ENCODE measurements at places on chromosomes 4 and X.

DNA sequence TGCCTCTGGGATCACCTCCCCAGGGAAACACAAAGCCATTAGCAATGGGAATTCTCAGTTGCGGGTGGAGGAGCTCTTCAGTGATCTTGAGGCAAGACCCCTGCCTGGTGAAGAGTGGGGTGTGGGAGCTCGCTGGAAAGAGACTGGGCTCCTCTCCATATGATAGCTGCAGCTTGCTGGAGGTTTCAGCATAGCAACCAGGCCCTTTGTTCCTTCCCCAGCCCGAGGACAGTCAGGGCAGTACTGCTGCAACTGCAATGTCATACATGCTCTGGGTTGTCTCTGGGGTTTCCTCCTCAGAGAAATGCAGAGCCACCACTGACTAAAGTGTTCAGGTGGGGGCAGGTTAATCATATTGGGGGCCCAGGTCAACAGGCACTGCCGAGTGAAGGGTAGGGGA, 81.3 kb downstream of the ARHGAP24 start:
- no peak for DNase-seq

GRCh38 chr4:152273343-152273742, 262.5 kb downstream of the FBXW7 start:
- peak; percentile 4 for DNase-seq

DNA sequence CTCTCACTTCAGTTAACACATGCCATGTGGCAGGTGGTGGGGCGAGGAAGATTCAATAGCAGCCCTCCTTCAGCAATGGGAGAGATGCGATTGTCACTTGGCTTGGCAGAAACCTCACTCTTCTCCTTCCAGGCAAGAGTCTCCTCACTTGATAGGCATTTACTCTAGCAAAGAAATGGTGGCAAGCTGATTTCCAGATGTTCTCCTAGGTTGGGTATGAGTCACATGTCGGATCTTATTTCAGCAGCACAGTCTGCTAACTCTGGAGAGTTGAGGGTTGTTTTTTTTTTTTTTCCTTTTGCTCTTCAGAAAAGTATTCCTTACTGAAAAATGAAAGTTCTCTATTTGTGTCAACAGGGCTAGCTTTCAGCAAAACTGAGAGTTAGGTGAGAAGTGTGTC, 119.5 kb upstream of the CHRDL1 start:
- DNase-seq: peak; percentile 69

- DNase-seq: peak; percentile 41
Observed at GRCh38 chrX:31551913-31552312, 480.1 kb upstream of the FTHL17 start.

DNA sequence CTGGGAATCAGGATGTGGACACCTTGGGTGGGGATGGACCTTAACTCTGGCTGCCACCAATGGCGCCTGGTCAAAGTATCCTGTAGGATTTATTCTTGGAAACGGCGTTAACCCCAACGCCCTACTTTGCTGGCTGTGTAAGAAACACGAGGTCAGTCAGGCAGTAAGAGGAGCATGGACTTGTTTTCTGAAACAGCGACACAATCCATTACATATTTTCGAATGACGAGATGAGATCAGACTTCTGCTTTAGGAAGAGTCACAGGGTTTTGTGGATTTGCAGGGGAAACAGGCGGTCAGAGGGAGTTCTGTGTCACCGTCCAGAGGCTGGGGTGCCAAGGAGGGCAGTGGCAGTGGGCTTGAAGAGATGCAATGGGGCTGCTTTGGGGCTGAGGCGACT, 92.2 kb downstream of the TBL1X start:
- DNase-seq: no peak

DNA sequence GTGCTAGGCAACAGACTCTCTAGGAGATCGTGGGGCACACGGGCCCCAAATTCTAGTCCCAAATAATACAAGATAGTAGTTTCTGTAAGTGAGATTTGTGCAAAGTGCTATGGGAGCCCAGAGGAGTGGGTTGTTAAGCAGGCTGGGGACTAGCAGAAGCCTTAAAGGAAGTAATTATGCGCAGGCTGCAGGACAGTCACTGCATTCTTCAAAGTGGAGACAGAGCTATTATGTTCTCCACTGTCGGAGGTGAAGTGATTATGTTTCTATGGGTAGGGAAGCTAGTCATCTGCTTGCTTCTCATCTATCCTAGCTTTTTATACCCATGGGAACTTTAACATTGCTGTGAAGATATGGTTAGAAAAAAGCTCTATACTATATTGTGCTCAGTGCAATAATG, 154.2 kb downstream of the CPE start:
- DNase-seq: no peak

DNA sequence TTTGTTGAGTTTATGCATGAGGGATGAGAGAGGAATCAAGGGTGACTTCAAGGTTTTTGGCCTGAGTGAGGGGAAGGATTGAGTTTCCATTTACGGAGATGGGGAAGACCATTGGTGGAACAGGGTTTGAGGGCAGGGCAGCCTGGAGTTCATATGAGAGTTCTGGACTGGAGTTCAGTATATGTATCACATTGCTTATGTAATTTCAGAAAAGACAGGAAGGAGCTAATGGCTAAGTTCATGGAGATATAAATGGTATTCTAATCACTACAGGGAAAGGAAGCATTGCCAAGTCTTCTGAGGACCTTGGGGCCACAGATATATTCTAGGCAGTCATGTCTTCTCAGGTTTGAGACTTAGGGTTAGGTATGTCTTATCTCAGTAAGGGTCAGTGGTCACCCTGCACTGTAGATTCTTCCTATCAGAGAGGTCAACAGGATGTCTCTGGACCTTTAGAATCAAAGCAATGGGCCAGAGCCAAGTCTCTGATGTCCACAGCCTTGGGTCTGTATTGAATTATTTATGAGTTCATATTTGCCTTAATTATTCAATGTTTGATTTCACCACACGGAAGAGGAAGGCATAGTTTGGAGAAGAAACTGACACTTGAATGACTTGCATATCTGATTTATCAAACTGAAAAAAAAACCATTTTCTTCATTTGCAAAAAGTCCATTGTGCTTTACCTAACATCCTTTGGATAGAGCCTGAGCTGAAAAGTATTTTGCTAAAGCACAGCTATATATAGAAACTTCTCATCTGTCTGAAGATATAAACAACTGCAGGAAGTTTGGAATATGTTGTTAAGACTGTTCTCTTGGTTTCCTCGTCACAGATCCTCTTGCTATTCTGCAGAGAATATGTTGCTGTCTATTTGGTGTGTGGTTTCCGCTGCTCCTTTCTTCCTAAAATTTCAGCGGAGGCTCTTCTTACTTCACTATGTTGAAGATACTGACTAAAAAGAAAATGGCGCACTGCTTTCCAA, 139.5 kb downstream of the PDGFRA start:
- peak; percentile 60 for DNase-seq

DNA sequence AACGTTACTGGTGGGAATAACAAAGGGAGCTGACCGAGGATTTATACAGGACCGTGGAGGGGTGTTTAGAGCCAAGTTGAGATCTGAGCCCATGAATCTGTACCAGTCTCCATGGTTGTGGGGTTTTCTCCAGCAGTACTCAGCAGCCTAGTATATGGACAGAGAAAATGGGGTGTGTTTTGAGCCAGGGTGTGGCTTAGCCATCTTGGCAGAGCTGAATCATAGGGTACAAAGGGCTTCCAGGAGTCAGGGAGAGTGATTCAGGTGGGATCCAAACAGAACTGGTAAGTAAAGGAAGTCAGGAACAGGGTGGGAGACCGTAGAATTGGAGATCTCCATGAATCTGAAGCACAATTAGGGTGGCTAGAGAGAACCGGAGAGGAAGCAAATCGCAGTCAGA, 7.4 kb upstream of the HPRT1 start:
- no peak for DNase-seq

DNA sequence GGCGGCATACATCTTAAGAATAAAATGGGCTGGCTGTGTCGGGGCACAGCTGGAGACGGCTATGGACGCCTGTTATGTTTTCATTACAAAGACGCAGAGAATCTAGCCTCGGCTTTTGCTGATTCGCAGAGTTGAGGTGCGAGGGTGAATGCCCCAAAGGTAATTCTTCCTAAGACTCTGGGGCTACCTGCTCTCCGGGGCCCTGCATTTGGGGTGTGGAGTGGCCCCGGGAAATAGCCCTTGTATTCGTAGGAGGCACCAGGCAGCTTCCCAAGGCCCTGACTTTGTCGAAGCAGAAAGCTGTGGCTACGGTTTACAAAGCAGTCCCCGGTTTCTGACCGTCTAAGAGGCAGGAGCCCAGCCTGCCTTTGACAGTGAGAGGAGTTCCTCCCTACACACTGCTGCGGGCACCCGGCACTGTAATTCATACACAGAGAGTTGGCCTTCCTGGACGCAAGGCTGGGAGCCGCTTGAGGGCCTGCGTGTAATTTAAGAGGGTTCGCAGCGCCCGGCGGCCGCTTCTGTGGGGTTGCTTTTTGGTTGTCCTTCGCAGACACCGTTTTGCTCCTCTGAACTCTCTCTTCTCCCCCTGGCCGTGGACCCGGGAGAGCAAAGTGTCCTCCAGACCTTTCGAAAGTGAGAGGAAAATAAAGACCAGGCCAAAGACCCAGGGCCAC, 1.9 kb downstream of the SHOX start:
- DNase-seq: no peak

- no peak for DNase-seq
Observed at GRCh38 chrX:68820476-68821110, 8.2 kb upstream of the EFNB1 start.

- DNase-seq: peak; percentile 67
Observed at GRCh38 chr4:7546809-7547367, 112.2 kb upstream of the PSAPL1 start.

DNA sequence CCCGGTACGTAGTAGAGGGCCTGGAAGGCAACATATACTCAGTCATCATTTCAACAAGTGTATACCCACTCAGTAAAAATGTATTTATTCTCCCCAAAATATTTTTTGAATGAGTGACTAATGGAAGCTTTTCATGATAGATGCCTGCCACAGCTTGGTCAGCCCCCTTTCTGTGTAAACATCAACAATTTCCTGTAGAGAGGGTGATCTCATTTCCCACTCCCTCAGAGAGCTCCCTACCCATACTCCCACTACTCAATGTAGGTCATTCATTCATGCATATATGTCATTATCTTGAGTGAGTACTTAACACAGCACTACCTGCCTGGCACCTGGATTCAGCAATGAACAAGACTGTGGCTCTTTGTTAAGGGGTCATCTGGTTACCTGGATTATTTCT, 81.9 kb downstream of the STK32B start:
- DNase-seq: no peak

DNA sequence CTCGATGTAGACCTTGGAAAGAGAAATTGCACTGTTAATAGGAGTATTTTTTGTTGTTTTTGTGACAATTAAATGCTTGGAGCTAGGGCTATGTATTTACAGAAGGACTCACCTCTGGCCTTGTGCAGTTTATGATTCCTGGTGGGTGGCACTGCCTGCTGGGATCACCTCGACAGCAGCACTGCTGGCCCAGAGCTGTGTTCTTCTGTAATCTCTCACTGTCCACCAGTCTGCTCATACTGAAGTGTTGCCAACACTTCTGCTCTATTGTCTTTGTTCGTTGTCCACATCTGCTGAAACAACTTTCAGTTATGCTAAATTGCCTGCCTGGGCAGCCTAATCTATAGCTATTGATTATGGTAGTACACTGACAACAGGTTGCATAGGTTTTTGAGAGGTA, 194.4 kb upstream of the ANK2 start:
- no peak for DNase-seq

DNA sequence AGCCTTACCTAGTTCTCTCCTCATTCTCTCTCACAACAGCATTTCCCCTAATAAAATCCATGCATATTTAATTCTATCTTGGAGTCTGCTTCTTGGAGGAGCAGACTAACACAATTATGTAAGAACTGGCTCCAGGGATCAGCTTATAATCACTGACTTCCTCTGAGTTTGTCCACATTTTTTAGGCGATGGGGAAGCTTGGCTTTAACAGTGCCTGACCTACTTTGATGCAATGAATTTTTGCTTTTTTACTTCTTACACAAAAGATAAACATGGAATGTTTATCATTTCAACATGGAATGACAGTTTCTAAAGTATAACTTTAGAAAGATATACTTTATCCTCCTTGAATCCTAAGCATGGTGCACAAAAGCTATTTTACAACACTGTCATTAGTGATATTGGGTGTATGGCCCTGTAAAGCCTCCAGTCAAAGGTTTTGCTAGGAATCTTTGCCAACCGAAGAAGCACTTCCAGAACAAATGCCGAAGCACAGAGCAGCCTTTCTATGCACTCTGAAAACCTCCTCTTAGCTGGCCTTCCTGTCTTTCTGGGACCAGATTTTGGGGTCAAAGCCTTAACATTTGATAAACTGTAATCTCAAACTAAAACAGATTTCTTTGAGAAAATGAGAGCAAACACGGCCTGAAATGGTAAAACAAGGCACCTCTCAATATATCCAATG, 736 bp downstream of the BDH2 start:
- peak; percentile 21 for DNase-seq

GRCh38 chr4:128513664-128514484, 226.3 kb upstream of the PGRMC2 start:
- DNase-seq: peak; percentile 61

DNA sequence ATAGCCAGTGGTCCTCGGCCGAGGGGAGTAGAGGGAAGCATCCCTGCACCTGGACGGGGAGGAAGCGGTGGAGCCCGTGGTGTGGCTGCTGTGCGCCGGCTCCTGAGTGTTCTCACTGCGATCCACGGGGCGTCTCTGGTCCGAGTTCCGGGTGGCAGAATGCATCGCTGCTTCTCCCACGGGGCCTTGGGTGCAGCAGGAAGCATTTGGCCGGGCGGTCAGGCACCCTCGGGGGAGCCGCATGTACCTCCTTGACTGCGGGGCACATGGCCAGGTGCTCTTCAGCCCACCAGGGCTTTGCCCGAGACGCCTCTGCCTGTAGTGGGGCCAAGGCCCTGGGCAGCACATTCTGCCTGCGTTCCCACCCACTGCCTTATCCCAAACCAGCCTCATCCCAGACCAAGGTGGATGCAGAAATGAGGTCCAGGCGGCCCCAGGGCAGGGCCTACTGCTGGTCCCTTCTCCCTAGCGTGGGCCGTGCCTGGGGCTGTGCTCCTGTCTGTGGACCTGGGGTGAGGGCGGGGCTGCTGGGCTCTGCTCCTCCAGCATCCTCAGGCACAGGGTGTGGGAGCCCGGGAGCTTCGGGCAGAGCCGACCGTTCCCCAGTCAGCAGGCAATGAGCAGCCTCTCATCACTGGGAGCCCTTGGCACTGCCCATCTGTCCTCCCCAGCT, 27.5 kb downstream of the NKX1-1 start:
- DNase-seq: no peak

DNA sequence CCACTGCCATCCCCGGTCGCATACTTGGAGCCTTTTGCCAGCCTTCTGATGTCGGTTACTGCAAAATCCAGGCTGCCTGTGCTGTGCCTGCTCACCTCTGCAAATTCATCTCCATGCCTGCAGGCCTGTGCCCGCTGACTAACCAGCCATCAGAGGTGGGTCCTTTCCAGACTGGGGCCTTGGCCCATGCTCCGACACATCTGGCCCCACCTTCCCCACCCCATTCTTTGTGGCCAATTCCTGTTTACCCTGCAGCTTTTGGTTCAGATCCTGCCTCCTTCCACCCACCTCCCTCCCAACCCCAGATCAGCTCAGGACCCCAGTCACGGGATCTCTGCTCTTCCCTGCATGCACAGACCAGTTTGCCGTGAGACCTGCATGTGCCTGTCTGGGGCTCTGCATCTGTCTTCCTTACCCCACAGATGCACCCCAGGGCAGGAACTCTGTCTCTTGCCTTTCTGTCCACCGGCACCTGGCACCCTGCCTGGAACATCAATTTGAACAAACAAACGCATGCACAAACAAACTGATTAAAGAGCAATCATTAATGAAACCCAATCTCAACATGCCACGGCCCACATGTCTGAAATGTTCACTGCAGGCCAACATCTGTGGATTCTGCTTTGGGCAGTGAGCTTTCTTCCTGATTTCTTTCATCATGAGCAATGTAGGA, 112.8 kb upstream of the PSAPL1 start:
- DNase-seq: peak; percentile 13

Data from IMR-90 (cell line).